Central memory CD4-positive, alpha-beta T cell (primary cell): ENCODE measurements at places on chromosomes 5 and 9.

GRCh38 chr9:96168882-96169281 is 133.1 kb downstream of the HSD17B3 start:
- DNase-seq, result no peak

- no peak for DNase-seq
Measured at GRCh38 chr9:92332577-92333281, 7.0 kb downstream of the CENPP start.

DNA sequence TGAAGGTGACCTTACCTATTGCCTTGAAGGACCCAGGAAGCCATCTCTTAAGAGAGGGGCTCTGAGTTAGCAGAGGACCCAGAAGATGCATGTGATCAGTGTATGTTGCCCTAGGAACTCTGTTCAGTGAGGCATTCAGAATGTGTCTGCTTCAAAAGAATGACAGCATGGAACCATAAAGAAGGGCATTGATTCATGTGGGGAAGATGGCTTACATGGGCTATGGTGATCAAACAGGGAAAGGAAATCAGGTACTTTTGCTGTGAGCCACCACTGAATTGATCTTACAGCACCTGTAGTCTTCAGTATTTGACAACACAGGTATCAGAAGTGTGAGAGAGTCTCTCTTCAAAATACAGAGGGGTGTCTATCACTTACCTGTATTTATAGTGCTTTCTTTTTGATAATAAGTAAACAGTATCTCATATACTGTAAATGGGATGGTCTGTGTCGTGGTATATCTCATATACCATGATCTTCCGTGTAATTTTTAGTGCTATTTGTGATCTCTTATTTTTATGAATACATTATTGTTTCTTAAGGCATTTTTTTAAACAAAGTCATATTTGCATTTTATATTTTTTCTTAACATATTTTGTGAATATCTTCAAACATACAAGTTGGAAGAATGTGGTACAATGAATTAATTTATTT is 57.0 kb downstream of the FOCAD start:
- no peak for DNase-seq

DNA sequence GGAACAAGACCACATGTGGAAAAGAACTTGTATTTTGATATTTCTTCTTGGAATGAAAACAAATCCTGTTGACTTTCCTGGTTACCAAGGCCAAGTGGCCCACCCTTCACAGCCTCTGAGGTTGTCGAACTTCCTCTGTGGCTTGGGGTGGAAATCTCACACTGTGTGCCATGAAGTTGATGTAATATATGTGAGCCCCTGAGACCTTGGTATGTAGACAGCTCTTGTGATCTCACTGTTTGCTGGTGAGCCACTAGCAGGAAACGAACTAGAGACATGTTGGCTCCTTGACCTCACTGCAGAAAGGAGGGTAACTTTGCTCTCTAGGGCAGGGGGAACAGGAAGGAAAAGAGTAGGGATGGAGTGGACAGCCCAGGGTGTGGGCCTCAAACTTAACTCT is 159.4 kb downstream of the ARHGAP26 start:
- no peak for DNase-seq
